ENCODE measurements at places on chromosomes 2 and 18. TPM values are rescaled to one million over a fixed set of nuclear protein-coding genes. Genes with fewer than 3 reads are reported as not detected.

SS18 gene
- 148 TPM for total RNA-seq

RESP18 gene
- not detected for total RNA-seq

GRCh38 chr2:150450765-150451164, 36.7 kb downstream of the RND3 start:
- DNase-seq, result no peak

- DNase-seq, result no peak
Measured at GRCh38 chr2:224378701-224379097, 23.2 kb downstream of the FAM124B start.

DNA sequence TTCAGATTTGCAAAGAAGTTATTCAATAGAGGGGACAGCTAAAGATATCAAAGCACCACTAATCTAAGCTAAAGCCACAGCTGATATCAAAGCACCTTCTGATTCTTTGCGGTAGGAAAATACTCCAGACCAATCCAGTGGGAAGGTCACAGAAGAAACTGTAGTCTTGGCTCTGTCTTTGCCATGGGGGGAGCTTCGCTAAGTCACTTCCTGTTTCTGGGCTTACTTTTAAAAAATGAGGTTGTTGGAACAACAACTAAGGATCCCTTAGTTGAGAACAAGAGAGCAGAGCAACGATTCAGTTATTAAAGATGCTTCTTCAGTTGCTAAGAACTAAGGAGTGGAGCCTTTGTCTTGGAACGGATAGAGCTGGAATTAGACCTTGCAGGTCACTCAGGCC, 12.2 kb downstream of the LPIN1 start:
- no peak for DNase-seq
